ENCODE measurements at places on chromosomes 3 and 15.

DNA sequence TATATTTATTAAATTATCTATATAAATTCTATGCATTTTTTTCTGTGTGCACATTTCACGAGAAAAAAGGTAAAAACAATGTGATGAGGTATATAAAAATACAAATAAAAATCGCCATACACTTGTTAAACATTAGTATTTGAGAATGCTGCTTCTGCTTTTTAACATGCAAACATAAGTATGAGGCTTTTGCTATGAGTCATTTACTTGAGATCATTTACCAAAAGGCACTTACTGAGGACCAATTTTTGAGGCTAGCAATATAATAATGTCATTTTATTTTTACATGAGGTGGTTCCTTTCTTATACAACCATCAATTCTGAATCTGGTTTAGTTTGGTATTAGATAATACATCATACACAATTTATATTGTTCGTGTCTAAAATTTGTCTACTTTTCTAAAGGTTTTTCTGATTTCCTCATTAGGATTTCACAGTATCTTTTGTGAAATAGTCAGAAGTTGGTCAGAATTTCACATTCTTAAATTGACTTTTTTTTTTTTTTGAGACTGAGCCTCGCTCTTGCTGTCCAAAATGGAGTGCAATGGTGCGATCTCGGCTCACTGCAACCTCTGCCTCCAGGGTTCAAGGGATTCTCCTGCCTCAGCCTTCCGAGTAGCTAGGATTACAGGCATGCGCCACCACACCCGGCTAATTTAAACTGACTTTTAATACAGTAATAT lies 25.6 kb downstream of the DCUN1D1 start:
- no peak for DNase-seq

DNA sequence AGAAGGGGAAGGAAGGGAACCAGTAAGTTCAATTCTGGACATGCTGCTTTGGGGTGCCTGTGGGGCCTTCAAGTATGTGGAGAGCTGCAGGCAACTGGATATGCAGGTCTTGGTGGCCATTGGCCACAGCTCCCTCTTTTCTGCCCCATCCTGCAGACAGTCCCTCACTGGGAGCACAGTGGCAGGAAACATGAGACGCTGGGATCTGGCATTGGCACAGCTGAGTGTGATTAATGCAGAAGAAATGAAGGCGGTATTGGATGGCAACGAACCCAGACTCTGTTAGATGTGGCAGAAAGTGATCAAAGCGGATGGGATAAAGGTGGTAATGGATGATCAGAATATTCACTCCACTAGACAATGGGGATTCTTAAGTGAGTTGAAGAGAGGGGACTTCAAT lies 23.2 kb upstream of the VPS8 start:
- no peak for DNase-seq

- no peak for DNase-seq
Measured at GRCh38 chr3:122245513-122246174, 62.2 kb downstream of the CASR start.

DNA sequence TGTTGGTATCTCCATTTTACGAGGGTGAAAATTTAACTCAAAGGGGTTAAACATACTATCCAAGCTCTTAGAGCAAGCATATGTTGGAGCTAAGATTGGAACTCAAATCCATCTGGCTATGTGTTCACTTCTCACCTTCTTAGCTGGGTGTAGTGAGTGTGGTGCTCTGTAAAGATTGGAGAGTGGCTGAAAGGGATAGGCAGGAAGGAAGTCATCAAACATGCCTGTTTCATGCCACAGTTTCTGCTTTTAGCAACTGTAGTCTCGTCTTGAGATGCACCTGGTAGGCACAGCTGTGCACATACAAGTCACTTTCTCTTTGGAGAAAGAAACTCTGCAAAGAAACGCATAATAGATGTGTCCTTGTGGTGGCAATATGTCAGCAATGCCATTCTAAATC lies 189.1 kb upstream of the MDFIC2 start:
- no peak for DNase-seq
